NCI-H1048 (cell line): ENCODE measurements at places on chromosomes 12 and 14.

DNA sequence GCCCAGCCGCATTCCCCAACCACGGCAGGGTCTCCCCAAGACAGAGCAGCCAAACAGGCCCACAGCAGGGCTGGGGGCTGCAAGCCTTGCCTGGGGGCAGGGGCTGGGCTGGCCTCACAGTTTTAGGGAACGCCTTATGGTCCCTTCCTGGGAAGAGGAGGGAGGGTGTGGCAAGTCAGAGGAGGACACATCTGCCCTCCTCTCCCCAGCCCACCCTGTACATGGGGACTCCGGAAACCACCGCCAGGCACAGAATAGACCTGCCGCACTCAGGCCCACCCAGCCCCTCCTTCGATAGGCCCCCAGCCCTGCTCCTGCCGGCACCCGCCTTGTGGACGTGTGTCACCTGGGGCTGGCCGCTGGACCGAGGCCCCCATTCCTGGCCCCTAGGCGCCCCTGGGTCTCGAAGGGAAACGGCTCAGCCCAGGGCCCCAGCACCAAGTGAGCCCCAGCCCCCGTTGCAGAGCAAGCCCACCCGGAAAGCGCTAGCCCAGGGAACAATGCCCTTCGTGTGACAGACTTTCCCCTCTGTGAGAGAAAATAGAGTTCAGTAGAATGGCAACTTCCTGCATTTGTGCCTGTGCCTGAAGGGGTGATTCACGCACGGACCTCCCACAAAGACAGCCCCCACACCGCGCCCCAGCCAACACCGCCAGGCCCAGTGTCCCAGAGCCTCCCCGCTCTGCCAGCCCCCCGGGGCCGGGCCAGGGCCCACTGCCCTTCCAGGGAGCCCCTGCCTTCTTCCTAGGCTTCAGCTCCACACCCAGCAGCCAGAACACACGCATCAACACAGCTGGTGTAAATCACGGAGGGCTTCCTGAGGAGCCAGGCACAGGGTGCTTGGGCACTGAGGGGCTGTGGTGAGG lies 12.0 kb upstream of the NUDT14 start:
- DNase-seq: no peak

DNA sequence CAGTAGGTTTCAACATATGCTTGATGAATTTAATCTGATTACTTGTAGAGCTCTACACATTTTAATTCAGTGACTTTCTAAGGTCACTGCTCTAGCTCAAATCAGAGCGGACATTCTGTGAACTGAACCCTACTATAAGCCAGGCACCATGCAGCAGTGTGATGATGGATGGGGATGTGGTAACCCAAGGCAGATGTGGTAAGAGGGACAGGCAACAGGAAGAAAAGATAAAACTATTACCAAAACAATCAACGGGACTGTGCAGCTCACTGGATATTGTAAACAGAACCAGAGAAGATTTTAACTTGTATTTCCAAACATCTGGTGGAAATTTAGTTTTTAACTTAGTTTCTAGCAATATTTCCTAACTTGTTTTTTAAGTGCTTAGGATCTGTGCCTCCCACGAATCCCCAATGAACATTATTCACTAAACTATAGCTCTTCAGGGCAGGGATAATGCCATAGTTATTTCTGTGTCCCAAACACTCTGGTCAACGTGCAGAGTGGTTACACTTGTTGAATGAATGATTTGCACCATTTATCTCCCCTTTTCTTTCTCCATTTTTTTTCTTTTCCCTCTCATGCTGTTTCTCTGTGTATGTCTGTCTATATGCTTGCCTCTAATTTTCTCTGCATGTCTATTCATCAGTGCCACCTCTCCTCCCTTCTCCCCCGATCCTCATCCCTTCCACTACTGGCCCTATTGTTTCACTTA lies 3.0 kb downstream of the ERO1A start:
- DNase-seq: no peak

GRCh38 chr14:99687284-99688209 lies 3.4 kb downstream of the CYP46A1 start:
- no peak for DNase-seq

GRCh38 chr12:127726671-127727315 lies 540.2 kb upstream of the TMEM132C start:
- DNase-seq: no peak

DNA sequence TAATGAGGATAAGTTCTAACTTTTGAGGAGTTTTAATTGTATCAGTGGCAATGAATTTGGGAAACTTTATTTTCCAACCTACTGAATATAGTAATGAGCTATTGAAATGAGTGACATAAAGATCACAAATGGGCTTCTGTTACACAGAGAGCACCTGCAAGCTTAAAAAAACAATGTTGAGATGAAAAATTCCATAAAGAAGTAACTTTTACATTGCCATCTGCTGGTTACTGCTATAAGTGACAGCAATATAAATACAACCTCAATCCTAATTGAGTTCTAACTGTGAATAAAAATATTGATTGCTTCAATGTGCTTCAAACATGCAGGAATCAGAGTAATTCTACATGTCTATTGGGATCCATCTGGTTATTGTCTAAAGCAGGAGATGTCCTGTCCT lies 14.2 kb downstream of the WIF1 start:
- no peak for DNase-seq

GRCh38 chr12:15546102-15546701 lies 223.9 kb downstream of the PTPRO start:
- no peak for DNase-seq

GRCh38 chr14:58703161-58703506 lies 65.4 kb downstream of the DACT1 start:
- no peak for DNase-seq

GRCh38 chr12:100553936-100554335 lies 19.5 kb upstream of the GAS2L3 start:
- no peak for DNase-seq

- DNase-seq: no peak
Measured at GRCh38 chr14:87306409-87307168, 686.4 kb downstream of the GALC start.

DNA sequence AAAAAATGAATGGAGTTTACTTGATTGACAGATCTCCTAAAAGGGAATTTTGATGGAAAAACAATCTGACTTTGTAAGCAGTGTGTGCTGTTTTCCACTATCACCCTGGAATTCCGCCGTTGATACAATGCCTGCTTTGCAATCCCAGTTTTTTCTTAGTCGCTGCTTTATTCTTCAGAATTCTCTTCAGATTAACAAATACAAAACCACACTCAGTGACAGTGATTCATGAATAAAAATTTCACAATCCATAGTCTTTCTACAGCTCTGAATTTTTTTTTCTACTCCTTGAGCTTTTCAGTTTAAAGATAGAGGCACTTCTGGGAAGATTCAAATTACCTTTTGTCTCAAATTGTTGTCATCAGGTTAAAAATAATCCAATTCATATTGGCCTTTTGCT lies 44.6 kb upstream of the KITLG start:
- no peak for DNase-seq

DNA sequence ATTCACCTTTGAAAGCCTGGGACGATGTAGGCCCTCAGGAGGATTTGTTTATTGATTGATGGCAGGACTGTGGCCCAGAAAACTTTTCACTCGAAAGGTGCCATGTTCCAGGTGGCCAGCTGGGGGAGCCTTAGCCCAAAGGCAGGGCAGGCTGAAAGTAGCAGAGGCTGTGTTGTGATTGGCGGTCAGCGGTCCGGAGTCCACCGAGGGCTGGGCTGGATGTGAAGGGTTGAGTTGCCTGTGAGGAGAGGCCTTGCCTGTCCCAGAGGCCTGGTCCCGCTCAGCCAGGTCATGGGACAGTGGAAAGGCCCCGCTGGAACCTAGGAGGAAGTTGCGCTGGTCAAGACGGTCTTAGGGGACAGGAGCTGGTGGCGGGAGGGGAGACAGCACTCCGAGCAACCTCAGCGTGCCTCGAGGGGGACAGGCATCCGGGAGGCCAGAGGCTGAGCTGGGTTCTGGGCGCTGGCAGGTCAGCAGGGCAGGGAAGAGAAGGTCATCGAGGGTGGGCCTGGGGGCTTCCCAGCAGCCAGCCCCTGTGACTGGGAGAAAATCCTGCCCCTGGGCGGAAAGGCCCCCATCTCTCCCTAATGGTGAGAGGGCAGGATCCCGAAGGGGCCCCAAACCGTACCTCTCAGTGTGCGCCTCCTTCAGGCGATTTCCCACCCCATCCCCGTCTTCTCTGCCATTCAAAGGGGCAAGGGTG lies 26.3 kb downstream of the CMA1 start:
- peak; percentile 20 for DNase-seq

DNA sequence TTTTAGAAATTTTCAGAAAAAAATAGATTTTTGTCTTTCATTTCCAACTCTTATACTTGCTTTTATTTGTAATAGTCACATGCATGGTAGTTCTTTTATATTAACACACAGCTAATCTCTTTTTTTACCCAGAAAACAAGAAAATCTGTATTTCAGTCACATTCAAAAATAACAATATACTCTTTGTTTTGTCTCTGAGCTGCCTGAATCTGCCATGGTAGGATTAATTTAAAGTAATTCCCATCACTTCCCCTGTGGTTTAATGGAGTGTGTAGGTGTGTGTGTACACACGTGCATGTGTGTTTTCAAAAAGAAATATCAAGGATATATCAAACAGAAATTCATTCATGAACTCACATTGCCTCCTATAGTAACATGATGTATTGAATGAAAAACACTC lies 42.6 kb downstream of the PDZRN4 start:
- DNase-seq: no peak

DNA sequence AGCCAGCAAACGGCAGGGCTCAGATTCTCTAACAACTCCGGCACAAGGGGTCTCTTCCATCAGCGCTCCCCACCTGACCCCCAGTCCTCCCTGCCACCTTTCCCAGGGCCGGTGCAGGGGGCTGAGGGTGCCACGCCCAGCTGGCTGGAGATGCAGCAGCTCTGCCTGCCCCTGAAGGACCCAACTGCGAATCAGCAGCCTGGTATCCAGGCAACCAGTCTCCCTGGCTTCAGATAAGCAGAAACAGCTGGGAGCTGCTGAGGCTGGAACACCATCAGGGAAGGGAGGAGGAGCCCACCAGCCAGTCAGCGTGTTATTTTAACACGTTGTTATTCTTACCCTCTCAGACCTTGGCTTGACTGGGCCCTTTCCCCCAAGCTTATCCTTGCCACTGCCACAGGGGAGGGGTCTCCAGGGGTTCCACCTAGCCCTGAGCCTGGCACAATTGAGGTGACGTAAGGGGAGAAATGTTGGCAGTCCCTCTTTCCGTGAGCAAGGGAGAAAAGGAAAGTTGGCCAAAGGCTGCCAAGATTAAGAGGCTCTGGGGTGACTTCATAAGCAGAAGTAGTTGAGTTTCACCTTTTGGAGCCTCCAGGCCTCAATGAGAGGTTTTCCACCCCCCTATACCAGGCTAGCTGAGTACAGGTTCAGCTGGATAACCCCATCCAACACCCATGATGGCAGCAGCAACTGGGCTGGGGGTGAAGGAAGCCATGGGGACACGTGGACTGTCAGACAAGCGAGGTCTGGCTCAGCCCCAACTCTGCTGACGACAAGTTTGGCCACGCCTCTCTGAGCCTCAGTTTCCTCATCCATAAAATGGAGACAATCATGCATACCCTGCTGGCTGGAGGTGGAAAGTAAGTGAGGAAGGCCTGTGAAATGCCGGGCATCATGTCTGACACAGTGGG lies 91.1 kb downstream of the IRF2BPL start:
- DNase-seq: no peak

- no peak for DNase-seq
Measured at GRCh38 chr12:47814539-47815170, 5.0 kb downstream of the HDAC7 start.

DNA sequence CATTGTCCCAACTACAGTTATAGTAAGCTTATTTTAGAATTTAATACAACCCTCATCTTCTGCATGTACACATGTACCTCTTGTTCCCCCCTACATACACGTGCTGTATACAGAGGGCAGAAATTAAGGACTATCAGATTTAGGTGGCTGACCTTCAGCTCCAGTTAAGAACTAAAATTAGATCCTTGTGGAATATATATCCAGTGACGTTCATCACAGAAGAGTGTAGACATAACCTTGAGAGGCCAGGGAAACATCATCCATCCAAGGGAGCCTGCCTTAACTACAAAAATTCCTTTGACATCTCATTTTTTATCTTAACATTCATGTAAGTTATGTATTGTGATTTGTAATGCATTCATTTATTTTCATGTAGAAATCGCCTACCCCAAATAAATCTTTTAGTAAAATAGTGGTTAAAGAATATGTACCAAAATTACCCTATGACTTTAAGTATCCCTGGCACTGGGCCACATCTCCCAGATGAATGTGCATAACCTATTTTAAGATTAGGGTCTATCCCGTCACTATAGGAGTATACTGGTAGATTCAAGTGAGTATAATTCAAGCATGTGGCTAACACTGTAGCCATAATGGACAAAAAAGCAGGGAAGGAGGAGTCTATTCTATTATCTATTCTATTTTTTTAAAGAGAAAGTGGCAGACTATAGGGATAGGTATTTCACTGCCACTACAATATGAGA lies 27.5 kb downstream of the RIC8B start:
- DNase-seq: no peak

GRCh38 chr14:55448141-55448614 lies 7.8 kb upstream of the TBPL2 start:
- peak; percentile 32 for DNase-seq

DNA sequence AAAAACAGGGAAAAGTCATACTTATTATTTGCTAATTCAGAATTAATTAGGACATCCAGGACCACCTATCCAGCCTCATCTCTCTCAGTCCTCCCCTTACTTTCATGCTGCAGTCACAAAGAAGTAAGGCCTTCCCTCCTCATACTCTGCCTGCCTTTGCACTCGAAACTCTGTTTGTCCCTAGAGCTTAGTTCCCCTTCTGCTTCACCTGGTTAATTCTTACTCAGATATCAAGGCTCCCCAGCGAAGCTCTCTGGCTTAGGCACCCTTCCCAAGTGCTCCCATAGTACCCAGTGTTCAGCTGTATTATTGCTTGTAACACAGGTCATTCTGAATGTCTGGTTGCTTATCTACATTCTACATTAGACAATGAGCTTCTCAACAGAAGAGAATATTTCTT lies 81.3 kb downstream of the ERGIC2 start:
- DNase-seq: no peak

DNA sequence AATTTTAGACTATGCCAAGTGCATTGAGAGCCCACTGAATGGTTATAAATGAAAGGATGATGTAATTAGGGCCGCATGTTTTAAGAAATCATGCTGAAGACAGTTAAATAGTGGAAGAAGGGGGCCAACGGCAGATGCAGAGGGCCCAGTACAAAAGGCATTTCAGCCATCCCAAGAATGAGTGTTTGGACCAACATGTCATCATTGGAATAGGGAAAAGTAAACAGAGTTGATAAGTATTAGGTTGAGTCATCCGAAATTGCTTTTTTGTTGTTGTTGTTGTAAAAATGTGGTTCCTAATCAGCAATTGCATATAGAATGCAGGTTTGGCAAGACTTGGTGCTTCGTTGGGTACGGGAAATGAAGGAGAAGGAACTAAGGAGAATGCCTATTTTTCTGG lies 29.5 kb downstream of the BMP4 start:
- no peak for DNase-seq
